Amniotic epithelial cell (primary cell): ENCODE measurements at places on chromosomes 11 and 22.

- DNase-seq, result no peak
These were observed 5.7 kb upstream of the OR51B4 start for GRCh38 chr11:5307256-5308019.

- no peak for DNase-seq
These were observed 29.6 kb downstream of the PRDM10 start for GRCh38 chr11:129973068-129973467.

GRCh38 chr11:11977206-11977938, 31.1 kb downstream of the DKK3 start:
- DNase-seq, result peak; percentile 89

GRCh38 chr11:3077189-3077836, 20.1 kb upstream of the CARS1 start:
- peak; percentile 33 for DNase-seq

DNA sequence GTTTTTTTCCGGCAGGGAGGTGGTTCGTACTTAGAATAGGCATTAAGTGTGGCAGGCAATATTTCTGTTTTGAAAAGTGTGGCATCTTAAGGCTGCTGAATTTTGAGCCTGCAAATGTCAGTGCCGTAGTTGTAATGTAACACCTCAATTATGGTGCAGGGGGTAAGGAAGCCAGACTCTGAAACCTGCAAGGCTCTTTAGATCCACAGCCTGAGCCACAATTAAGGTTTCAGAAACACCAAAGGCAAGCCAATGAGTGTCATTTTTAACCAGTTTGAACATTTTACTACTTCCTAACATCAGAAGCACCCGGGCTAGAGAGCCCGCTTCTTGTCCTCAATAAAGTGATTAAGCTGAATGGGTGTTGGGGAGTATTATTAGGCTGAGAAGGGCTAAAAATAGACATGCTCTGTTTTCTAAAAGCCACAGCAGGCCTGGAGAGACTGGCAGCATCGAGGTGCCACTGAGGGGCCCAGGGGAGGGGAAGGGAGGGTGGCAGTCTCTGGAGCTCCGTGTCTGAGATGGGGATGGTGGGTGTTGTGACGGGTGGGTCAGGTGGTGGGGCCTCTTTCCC, 113.4 kb downstream of the ZBTB16 start:
- no peak for DNase-seq

DNA sequence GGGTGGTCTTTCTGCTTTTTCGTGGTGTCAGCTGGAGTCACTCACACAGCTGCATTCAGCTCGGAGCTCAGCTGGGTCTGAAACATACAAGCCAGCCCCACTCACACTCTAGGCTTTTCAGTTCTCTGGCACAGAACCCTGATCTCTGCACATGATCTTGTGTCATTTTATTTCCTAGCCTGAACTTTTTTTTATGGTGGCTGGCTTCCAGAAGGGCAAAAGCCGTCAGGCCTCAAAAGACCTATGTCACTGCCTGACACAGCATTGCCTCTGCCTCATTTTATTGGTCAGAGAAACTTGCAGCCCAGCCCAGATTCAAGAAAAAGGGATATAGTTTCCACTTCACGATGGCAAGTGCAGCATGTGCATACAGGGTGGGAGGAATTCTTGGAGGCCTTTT, 117.8 kb downstream of the NTM start:
- no peak for DNase-seq

GRCh38 chr11:64987998-64988854, 8.5 kb downstream of the BATF2 start:
- no peak for DNase-seq

DNA sequence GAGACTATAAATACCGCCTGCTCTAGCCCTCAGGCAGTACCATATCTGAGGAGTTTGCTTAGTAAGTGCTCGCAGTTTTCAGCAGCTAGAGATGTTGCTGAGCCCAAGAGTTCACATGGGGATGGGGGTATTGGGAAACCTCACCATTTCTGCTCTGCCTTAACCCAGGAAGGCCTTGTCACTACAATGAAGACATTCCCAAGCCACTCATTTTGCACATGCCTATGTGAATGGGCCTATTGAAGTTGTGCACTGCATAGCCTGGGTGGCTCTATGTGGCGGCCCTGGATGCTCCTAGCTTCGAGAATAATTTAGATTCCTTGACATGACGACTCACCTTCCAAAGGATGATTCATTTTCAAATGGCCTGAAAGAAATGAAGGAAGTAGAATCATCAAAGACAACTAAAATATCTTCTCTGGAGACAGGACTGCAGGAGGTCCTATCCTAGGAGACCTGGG, 163.4 kb downstream of the ADAMTS15 start:
- peak; percentile 79 for DNase-seq

GRCh38 chr22:50488006-50488677, 1.5 kb downstream of the MIOX start:
- DNase-seq, result no peak
